ENCODE measurements at places on chromosomes 2 and 18.

DNA sequence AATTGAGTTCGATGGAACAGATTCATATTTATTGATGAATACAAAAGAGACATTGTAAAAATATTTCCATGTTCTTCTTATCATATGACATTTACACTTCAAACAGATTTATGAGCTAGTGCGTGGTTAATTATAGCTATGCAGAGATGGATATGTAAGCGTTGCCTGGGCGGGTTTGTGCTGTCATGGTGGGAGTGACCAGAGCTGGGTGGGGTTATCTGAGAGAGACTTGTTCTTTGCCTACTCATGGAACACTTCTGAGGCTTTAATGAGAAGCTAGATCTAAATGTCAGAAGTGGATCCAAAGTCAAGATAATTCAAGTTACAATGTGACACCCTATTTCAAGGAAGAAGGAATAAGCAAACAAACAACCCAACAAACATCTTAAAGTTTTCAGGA, 162.3 kb upstream of the ZEB2 start:
- DNase-seq = no peak

DNA sequence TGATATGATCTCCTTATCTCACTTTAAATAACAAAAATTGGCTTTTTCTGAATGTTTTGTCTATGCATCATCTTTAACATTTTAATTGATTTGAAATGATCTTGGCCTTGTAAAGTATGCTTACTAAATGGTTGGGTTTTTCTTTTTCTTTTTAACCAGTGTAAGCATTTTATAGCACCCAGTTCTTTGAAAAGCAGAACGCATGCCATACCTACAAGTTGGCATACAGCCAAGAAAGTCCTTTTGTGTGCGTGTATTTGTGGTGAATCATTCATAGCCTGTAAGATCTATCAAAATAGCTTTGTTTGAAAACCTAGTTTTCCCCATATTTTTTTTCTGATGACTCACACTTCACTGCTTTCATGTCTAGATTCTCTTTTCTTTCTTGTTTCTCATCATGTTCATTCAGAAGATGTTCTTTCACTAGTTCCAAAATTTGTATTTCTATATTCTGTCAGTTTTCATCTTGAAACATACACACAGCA, 4.1 kb upstream of the VRK2 start:
- DNase-seq = peak; percentile 80

DNA sequence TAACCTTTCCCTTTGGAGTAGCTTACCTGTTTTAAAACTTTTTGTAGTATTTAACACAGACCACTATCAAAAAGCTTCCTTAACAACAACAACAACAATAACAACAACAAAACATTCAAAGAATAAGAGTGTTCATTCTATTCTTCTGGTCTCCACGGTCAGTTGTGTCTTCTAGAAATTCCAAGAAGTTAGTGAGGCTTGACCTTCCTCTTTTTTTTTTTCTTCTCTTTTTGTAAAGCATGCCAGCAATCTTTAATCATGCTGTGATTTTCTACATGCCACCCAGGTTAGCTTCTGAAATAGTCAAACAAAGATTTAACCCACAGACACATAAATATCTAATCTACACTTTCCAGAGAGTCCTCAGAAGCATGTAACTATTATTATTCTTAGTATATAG, 28.4 kb upstream of the KLHL14 start:
- DNase-seq = no peak

DNA sequence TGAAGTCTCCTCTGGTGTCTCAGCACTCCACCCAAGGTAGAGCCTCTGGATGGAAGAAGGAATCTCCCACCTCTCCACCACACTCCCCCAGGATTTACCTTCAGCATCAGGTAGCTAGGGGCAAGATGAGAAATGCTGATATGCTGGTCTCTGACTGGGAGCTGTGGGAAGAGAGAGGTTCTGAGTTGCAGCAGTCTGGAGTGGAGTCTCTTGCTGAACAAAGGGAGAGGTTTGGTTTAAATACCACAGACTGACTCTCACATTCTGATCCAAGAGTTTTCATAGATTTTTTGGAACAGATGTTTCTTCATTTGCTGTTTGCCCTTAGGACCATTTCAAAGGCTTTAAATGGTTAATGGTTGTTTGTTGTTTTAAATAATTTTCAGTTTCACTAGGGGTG, 1.1 kb upstream of the CFLAR start:
- no peak for DNase-seq

DNA sequence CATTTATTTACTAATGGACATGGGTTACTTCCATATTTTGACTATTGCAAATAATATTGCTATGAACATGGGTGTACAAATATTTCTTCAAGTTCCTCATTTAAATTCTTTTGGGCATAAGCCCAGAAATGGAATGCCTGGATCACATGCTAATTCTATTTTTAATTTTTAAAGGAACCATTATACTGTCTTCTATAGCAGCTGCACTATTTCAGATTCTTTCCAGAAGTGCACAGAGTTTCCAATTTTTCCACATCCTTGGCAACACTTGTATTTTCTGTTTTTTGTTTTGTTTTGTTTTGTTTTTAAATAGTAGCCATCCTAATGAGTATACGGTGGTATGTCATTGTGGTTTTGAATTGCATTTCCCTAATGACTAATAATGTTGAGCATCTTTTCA, 8.5 kb upstream of the RALBP1 start:
- no peak for DNase-seq

- DNase-seq = no peak
Measured at GRCh38 chr2:30736461-30737325, 70.6 kb downstream of the CAPN13 start.

DNA sequence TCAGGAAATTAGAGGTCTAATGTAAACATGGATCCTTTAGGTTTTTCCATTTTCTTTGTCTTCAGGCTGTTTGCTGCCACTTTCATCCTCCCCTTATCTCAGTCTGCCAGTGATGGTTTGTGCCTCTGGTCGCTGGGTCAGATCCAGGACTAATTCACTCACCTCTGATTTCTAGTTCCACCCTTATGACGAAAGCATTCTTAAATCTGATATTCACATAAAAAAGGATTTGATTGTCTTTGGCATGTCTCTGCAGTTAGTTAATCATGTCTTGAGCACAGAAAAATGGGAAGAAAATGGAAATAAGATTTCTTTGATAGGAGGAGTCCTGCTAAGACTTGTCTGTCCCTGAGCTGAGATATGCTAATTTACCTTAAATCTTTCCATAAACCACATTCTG, 4.6 kb downstream of the IL1RL1 start:
- no peak for DNase-seq

DNA sequence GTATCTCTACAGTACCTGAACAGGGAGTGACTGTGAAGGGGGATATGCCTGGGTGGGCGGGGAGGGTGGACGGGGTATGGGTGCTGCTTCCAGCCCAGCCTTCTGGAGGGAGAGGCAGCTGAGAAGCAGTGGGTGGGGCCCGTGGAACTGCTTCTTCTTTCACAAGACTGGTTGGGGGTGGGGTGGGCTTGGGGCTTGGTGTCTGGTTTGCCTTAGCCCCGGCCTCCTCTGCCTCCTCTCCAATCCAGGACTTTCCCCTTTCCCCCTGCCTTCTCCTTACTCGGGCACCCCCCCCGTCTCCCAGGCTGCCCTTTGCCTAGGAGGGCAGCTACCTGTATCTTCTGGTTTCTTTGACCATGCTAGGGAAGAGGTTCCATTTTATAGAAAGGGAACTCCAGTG, 233.4 kb downstream of the DYSF start:
- DNase-seq = no peak

DNA sequence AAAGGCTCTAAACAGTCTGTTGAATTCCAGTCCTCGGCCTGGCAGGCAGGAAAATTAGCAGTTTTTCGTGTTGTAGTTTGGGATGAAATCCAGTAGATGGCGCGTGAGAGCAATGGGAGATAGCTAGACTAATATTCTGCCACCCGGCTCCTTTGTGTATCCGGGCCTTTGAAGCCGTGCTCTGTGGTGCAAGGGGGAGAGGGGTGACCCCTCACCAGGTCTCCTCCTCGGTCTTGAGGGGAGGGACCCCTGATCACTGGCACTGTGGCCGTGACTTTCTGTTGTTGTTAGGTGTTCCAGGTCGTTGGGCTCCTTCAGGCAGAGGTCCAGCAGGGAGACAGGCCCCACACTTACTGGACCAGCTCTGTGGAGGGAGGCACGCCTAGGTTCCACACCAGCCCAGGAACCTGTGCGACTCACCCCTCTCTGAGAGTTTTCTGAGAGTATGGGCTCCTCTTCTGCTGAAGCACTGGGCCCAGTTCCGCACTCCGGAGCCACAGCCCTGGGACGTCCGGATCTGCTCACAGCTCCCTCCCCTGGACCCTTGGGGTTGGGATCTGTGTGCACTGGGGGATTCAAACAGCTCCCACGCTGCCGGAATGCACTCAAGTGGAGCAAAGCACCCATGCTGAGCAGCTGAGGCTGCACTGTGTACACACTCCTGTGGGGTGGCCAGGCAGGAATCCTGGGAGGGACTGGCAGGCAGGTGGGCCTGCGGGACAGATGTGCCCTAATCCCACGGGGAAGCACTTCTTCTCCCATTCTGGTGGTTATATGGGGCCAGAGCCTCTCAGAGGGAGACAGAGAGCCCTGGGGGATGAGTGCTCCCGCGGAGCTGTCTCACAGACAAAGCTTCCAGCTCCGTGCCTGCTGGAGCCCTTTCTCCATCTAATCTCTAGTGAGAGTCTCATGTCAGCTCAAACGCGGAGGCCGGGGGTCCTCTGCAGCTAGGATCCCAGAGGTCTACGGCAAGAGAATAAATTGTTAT, 8.8 kb downstream of the GKN2 start:
- DNase-seq = peak; percentile 69

DNA sequence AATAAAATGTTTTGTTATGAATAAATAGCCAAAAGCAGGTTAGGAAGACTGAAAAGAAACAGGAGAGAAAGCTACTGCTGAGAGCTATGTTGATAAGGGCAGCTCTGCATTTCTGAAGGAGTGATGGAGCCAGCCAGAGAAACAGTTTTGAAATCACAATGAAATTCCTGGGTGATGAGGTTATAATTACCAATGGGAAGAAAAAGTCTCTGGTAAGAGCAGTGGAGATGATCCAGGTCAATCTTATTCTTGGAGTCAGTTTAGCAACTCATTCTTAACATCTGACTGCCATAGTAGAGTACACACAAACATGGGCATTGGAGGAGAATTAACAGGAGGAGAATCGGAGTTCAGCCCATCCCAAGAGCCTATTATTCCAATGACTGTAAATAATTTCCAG, 2.4 kb downstream of the ALKAL2 start:
- peak; percentile 75 for DNase-seq

DNA sequence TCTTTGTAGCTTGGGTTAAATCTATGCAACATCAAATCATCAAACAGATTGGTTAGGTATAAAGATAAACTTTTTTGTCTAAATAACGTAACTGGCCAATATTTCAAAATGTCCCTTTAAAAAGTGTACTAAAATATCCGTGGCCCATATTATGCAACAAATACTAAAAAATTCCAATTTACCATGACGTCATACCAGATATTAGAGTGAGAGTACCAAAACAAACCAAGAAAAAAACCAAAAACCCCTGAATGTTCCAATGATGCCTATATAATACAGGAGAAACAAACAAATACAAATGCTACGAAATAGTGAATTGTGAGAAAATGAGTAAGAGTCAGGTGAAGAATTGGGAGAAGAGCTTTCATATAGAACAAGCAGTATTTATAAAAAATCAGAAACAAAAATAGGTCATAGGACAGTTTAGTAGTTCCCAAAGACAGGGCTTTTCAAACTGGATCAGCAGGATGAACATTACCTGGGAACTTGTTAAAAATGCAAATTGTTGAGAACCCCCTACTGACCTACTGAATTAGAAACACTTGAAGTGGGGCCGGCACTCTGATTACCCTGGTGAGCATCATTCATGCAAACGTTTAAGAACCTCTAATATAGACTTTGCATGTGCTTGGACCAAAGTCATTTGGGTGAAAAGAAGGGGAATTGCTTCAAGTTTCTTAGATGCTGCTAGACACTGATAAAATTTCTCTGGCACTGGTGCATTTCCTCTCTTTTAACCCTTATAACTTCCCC, 753.7 kb downstream of the DSC3 start:
- DNase-seq = no peak

DNA sequence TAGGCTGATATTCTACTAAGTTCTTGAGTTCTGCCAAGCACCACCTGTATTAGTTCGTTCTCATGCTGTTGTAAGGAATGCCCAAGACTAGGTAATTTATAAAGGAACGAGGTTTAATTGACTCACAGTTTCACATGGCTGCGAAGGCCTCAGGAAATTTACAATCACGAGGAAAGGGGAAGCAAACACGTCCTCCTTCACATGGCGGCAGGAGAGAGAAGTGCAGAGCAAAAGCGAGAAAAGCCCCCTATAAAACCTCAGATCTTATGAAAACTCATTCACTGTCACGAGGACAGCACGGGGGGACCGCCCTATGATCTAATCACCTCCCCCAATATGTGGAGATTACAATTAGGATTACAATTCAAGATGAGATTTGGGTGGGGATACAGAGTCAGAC, 47.7 kb upstream of the YWHAQ start:
- no peak for DNase-seq

DNA sequence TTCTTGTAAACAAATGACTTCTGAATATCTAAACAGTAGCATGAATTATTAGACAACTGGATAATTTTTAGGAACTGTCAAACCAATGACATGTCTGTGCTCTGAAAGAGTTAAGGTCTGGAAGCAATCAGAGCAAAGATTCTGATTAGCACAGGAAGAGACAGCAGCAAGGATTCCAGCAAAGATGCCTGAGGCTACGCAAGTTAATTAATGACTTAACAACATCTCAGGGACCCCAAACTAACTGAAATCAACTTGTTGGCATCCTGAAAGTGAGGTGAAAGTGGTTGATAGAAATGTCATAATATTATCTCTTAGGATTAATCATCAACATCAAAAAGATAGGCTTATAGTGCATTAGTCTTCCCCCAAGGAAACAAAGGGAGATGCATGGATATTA, 123.3 kb upstream of the TMEM200C start:
- DNase-seq = no peak

DNA sequence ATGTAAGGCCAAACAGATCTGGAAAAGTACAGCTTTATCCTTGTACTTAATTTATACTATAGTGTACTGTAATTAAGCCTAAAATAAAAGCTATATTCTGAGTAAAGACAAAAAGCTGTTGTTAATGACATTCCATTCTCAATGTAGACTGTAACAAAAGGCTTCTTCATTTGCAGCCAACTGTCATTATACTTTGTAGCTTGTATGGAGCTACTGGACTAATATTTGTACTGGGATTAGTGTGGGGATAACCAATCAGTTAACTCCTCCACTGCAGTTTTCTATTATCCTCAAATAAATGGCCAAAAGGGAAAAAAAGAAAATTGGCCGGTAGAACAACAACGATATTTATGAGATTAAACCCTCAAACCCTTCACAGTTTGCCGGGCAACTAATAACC, 66.5 kb downstream of the STK39 start:
- no peak for DNase-seq

DNA sequence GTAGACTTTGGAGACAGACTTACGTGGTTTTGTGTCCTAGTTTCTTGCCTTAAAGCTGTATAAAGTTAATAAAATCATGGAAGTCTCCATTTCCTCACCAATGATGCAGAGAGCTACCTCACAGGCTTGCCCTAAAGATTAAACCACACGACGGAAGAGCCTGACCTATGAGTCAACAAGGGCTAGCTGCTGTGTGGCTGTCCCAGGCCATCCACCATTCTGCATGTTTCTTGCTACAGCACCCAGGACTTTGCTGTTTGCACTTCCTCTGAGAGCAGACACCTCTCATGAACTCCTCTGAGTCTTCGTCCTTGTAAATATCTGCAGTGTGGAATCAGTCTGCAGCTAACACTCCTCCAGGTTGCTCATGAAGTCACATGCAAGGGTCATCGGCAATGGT, 160.0 kb upstream of the TRIB2 start:
- peak; percentile 3 for DNase-seq

Measured in NCI-H226 (cell line).